ENCODE measurements at places on chromosomes 5 and 9. TPM values are rescaled to one million over a fixed set of nuclear protein-coding genes. Genes with fewer than 3 reads are reported as not detected.

- no peak overlapping the region for H3K4me3 ChIP-seq
- H3K27me3 ChIP-seq, result no peaks in the 10 kb centered on the region
- no peaks in the 10 kb centered on the region for H3K4me1 ChIP-seq
- H3K27ac ChIP-seq, result no peak overlapping the region
- H3K36me3 ChIP-seq, result no peaks in the 10 kb centered on the region
Observed at GRCh38 chr5:64971513-64971912, 202.8 kb downstream of the CWC27 start.

DNA sequence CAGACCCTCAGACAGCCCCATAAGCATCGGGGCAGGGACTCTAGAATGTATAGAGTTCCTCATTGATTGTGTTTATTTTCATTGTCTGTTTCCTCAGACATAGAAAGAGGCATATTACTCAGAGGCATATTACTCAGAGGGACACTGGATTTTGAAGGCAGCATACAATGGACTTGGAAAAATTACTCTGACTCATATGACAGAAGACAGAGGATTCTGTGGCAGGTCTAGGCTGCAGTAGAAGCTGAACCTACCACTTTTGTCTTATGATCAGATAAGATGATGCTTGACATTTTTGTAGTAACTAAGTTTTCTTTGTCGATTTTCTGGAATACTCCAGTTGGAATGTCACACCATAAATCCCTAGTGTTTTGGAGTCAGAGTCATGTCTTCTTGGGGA is 105.2 kb downstream of the ST8SIA4 start:
- no peaks in the 10 kb centered on the region for H3K36me3 ChIP-seq
- H3K4me3 ChIP-seq, result no peak overlapping the region
- no peak for DNase-seq

DNA sequence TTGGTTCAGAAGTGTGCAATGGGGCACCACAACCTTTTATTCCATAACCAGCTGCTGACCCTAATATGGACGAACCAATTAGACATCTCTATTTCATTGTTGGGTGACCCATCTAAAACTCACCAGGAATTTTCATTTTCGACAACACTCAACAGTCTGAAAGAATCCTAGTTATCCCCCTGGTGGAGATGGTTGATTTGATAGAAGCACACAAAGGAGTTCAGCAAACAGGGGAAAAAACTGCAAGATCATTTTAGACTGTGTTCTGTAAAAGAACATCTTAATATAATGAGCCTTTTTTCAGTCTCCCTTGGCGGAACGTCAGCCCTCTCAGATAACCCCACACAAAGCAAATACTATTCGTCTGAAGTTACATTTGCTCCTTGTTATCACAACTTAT is 367.4 kb downstream of the KIAA0825 start:
- no peaks in the 10 kb centered on the region for H3K36me3 ChIP-seq
- H3K4me1 ChIP-seq, result no peaks in the 10 kb centered on the region
- H3K27me3 ChIP-seq, result no peaks in the 10 kb centered on the region
- no peak for DNase-seq
- no peak overlapping the region for H3K4me3 ChIP-seq

GRCh38 chr9:99075246-99075912 is 29.5 kb upstream of the TGFBR1 start:
- H3K4me3 ChIP-seq, result no peak overlapping the region
- H3K27me3 ChIP-seq, result no peaks in the 10 kb centered on the region
- DNase-seq, result no peak
- H3K36me3 ChIP-seq, result no peaks in the 10 kb centered on the region
- no peaks in the 10 kb centered on the region for H3K4me1 ChIP-seq

DNA sequence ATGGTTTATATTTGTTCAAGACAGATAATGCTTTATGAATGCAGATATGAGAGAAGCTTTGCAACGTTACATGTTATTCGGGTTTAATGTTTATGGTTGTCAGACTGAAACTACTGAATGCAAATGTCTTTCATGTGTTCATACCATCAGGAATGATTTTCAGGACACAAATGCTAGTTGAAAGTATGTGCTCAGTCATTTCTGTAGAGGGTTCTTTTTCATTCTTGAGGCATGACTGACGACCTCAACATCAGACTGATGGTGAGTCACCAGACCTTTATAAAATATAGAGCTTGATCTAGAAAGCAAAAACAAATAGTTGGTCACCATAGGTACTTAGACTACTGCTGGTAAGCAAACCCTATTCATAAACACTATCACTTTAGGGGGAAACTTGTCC is 287.3 kb upstream of the NUDT12 start:
- no peaks in the 10 kb centered on the region for H3K36me3 ChIP-seq
- no peak overlapping the region for H3K4me3 ChIP-seq
- no peaks in the 10 kb centered on the region for H3K27me3 ChIP-seq
- DNase-seq, result no peak

GRCh38 chr5:1726469-1726865 is 73.2 kb downstream of the MRPL36 start:
- H3K36me3 ChIP-seq, result no peaks in the 10 kb centered on the region
- no peaks in the 10 kb centered on the region for H3K27me3 ChIP-seq
- DNase-seq, result peak; percentile 46
- no peaks in the 10 kb centered on the region for H3K4me1 ChIP-seq

The SLC28A3 gene
- 1.0 TPM for total RNA-seq

DNA sequence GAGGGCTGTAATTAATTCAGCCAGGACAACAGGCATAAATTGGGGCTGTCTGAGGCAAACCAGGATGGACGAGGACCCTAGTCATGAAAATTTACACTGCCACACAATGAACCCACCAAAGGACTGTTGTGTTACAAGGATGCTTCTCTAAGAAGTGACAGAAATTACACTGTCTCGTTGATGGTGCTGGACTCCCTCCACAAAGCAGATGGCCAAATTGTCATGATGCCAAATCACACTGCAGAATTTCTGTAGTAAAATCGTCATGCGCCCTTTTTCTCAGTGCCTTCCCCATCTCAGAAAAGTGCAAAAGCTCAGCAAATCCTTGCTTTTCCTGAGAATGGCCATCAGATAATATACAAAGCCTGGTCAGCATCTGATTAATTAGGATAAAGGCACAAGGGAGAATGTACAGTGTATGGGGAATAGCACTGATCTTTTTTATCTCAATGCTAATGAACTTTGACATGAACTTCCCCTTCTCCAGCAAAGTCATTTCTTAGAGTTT is 545.8 kb downstream of the CSNK1G3 start:
- DNase-seq, result peak; percentile 55
- H3K36me3 ChIP-seq, result no peaks in the 10 kb centered on the region
- no peaks in the 10 kb centered on the region for H3K27me3 ChIP-seq
- H3K27ac ChIP-seq, result no peak overlapping the region
- no peak overlapping the region for H3K4me3 ChIP-seq

- no peak overlapping the region for H3K4me3 ChIP-seq
- no peaks in the 10 kb centered on the region for H3K27me3 ChIP-seq
- peaks cover 19% of the 10 kb centered on the region for H3K4me1 ChIP-seq
Observed at GRCh38 chr9:128369024-128369706, 2.0 kb upstream of the URM1 start.

The NIPBL gene
- 65.5 TPM for total RNA-seq

DNA sequence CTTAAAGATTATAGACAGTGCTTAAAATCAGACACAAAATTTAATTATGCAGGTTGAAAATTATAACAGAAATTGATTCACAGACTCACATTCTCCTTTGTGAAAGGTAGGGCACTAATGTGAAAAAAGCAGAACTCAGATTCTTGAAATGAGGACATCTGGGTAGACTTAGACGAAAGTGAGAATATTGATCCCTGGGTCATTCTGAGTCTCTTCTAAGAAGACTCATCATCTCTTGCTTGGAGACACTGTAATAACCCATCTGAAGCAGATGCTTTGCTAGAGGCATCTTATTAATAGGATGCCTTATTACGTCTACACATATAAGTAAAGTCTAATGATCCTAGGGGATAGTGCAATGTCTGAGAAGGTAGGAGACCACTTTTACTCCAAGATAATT is 274.4 kb downstream of the HINT1 start:
- no peaks in the 10 kb centered on the region for H3K36me3 ChIP-seq
- H3K27me3 ChIP-seq, result no peaks in the 10 kb centered on the region
- H3K27ac ChIP-seq, result no peak overlapping the region
- H3K4me1 ChIP-seq, result no peaks in the 10 kb centered on the region
- DNase-seq, result no peak
- H3K4me3 ChIP-seq, result no peak overlapping the region

All from kidney (tissue), 22 donors.